ENCODE measurements at places on chromosomes 16 and 17.

DNA sequence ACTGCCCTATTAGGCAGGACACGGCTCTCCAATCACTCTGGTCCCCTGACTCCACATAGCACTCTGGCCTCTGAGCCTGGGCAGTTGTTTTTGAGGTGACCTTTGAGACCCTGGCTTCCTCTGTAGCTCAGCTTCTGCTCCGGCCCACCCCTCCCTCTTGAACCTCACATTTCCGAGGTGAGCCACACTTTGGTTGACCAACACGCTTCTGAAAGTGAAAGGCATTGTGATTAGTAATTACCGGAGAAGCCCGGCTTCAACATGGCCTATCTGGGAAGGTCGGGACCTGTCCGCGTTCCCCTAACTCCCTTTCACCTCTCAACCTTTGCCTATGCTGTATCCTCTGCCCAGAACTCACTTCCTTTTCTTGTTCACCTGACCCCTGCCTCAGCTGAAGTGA lies 10.3 kb upstream of the ITGAX start:
- DNase-seq = no peak

DNA sequence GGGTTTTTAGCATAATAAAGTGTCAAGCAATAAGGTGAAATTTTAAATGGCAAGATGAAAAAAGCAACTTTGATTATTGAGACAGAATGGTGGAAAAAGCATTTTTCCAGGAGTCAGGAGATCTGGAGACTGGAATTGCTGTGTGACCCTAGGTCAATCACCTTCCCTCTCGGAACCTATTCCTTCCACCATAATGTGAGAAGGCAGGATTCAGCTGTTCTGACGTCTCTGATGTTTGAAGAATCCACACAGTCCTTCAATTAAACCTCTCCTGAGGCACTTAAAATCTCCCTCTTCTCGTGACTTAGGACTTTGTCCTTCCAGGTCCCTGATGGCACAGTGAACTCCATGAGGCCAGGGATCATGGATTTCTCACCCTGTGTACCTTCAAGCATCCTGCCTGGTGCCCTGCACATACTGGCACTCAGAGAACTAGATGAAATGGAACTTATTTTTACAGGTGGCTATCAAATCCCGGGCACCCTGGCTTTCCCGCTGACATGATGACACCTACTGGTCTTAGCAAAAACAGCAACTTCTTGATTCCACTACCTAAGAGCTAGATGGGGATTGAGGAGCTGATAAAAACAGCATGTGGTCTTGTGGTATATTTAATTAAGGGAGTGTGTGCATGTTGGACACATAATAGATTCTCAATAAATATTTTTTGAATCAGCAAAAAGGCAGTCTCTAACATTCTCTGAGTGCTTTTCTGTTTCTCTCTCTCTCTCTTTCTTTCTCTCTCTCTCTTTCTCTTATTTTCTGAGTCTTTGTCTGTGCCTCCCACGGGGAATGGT lies 2.3 kb upstream of the CCDC182 start:
- DNase-seq = peak; percentile 68

GRCh38 chr17:31226373-31226772 lies 70.7 kb downstream of the OMG start:
- DNase-seq = no peak

GRCh38 chr17:41492771-41493170 lies 3.1 kb upstream of the KRT36 start:
- DNase-seq = no peak

- no peak for DNase-seq
Measured at GRCh38 chr17:19769946-19770652, 22.0 kb upstream of the ALDH3A1 start.

DNA sequence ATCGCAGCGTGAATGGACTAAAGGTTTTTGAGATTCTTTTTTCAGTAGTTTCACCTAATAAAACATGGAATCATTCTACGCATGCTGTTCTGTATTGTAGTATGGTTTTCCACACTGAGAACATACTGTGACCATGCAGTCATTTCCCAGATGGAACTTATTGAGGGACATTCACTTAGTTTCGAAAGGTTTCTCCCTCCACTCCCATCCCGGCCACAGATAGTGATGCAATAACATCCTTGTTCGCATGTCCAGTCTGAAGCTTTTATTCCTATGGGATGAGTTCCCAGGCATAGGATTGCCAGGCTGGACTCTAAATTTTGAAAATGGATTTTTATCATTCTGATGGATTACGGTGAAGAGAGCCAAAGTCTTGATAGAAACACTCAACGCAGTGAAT lies 420.4 kb downstream of the WWOX start:
- no peak for DNase-seq

- no peak for DNase-seq
Measured at GRCh38 chr16:11913425-11914079, 2.2 kb downstream of the GSPT1 start.

- peak; percentile 64 for DNase-seq
Measured at GRCh38 chr17:46071796-46072195, 72.7 kb downstream of the STH start.

DNA sequence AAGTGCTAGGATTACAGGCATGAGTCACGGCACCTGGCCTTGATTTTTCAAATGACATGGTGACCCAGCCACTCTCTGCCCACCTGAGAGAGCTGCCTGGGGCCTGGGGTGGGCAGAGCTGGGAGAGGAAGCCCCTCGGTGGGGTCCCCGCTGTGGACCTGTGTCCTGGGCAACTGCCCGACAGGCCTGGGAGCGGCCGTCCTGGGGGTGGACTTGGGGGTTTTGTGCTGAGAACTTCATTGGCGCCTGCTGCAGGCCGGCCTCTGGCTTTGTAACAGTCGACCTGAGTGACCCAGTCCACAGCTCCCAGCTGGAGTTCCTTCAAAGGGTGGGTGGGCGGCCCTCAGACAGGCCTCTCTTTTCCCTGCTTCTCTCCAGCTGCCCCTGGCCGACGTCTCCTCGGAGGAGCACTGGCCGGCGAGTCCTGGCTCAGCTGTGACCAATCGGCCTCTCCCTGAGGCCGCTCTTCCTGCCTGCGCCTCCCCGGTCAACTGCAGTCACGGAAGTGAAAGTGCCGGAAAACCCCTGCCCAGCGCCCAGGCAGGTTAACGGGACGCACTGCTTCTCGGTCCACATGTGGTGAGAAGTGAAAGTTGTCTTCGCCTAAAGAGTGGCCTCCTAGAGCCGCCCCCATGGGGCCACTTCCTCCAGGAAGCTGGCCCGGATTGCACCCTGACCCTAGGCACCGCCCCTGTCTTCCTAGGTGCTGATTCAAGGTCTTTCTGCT lies 5.5 kb downstream of the CBFA2T3 start:
- no peak for DNase-seq

DNA sequence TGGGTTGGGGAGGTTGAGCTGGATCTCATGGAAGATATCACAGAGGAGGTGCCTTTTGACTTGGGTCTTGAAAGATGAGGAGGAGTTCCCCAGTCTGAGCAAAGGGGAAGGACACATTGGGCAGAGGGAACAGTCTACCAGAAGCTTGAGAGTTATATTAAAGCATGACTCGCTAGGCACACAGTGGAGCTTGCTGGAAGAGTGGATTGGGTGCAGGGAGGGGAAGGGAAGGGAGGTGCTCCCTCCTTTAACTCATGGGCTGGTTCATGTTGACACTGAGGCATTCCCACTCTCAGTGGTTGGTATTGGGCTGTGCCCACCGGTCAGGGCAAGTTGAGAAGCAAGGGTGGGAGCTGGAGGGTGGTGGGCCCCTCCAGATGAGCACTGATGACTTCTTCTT lies 5.9 kb downstream of the TMEM98 start:
- no peak for DNase-seq

GRCh38 chr16:1688807-1689560 lies 10.9 kb downstream of the JPT2 start:
- DNase-seq = no peak

DNA sequence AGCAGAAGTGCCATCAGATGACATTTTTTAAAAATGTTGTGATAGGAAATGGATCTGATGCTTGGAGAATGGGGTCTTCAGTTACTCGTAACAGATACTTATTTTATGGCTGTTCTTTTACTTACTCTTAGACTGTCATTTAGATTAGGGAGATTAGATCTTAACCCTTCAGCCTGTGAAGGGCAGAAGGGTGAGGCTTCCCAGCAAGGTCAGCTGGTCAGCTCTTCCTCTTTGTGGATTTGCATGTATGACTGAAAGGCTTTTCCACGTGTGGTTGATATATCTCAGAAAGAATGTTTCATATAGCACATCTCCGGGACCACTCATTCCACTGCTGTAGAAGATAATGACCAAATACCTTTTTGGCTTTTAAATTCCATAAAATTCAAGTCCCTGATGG lies 27.4 kb downstream of the GRB7 start:
- no peak for DNase-seq

- no peak for DNase-seq
Measured at GRCh38 chr17:16919663-16920627, 52.0 kb downstream of the TNFRSF13B start.

GRCh38 chr17:64401941-64402340 lies 11.3 kb upstream of the PECAM1 start:
- no peak for DNase-seq

DNA sequence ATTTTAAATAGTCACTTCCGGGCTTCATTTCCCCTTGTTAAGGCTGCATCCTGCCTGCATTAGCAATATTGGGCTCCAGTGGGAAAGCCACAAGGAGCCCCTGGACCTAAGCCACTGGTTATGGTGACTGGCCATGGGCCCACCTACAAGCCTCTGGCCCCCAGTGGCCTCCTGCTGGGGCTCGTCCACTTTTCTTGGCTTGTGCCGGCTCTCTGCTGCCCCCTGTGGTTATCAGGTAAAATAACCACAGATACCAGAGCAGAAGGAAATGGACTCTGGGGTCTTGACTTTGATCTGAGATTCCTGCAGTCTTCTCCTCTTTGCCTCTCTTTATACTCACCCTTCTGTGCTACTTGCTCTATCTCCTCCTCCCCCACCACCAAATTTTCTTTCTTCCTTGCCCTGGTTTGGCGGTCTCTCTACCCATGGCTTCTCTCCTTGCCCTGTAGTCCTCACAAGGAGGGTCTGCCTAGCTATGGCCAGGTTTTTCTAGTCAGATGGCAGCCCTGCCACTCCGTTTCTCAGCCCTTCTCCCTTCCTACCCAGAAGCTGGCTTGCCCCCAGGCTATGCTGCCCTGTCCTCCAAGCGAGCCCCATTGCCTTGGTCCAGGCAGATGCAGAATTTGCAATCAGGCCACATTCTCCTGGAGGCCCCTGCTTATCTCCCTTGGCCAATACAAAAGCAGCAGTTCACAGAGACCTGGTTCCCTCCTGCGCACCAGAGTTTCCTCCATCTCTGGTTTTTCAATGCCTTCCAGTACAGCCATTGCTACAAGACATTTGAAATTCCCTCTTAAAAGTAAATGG lies 82.9 kb upstream of the RCVRN start:
- DNase-seq = peak; percentile 34

GRCh38 chr16:14958970-14959369 lies 15.9 kb upstream of the PDXDC1 start:
- DNase-seq = no peak

- no peak for DNase-seq
Measured at GRCh38 chr16:81546781-81547180, 102.2 kb downstream of the CMIP start.

- no peak for DNase-seq
Measured at GRCh38 chr17:79698146-79698846, 32.4 kb upstream of the ENPP7 start.

GRCh38 chr16:48965386-48965785 lies 316.3 kb downstream of the CBLN1 start:
- DNase-seq = no peak

- no peak for DNase-seq
Measured at GRCh38 chr16:52512297-52512987, 34.5 kb downstream of the TOX3 start.

- no peak for DNase-seq
Measured at GRCh38 chr17:42130310-42130936, 7.8 kb downstream of the HSPB9 start.

GRCh38 chr17:19905502-19905901 lies 37.8 kb upstream of the ULK2 start:
- no peak for DNase-seq

DNA sequence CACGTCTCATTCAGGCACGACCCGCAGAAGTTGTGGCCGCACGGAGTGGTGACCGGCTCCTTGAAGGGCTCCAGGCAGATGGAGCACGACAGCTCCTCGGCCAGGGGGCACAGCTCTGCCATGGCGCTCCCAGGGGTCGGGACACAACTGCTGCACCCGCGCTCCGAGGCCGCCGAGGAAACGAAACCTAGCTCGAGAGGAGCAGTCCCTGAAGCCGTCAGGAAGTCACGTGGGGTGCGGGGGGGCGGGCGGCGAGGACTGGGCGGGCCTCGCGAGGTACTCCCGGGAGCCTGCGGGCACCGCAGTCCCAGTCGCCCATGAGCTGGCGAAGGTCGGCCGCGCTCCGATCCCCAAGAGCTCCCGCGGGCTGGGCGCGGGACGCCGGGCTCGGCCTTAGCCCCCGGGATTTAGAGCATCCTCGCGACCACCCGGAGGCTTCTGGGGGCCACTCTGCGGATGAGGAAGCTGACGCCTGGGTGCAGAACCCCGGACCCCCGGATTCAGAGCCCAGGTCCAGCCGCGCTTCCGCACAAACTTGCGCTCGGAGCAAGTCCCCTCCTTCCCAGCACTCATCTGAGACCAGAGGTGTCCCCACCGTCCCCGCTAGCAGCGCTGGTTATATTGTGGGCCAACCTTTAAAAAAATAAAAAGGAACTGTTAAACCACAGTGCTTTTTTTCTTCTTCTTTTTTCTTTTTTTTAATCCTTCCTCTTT lies at the start of gene TRIM25:
Gene TRIM25, minus strand, starts transcription at position 183 of the 714 bp plus-strand sequence. Its CDS starts 61 bp downstream, at position 122.
- peak; percentile 94 for DNase-seq

- no peak for DNase-seq
Measured at GRCh38 chr16:74078511-74079231, 217.9 kb upstream of the PSMD7 start.

DNA sequence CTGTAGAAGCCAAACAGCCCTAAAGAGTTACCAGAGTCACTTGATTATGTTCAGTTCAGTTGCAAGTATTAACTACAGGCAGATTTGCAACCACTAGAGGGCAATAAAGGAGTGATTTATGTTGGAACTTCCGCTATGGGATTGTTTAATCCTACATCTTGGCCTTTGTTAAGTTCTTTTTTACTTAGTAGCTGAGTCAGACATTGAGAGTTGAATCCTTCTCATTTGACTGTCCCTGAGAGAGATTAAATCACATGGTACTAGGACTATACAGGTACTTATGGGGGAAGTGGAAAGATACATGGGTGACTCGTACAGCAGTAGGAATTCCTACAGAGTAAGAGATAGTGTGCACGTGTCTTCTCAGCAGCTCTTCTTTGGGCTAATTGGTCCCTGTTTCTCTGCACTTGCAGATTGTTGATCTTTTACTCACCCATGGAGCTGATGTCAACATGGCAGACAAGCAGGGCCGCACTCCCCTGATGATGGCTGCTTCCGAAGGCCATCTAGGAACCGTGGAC lies 40.3 kb downstream of the CYB561 start:
- DNase-seq = no peak

- DNase-seq = no peak
Measured at GRCh38 chr17:37543637-37544052, 54.0 kb downstream of the DUSP14 start.

- DNase-seq = no peak
Measured at GRCh38 chr17:78652913-78653312, 75.7 kb upstream of the DNAH17 start.

DNA sequence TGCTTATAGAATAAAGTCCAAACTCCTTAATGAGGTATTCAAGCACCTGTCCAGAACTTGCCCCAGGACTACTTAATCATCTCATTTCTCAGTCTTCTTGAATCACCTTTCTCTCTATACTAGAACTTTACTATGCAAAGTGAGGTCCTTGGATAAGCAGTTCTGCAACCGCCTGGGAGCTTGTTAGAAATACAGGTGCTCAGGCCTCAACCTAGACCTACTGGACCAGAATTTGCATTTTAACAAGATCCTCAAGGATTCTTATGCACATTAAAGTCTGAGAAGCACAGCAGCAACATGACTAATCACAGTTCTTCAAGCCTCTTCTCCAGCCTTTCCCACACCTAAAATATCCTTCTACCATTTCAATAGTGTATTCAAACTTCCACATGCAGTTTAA lies 61.7 kb downstream of the GRB7 start:
- no peak for DNase-seq
